Activated CD4-positive, alpha-beta T cell treated with anti-CD3 and anti-CD28 coated beads for 36 hours (primary cell): ENCODE measurements at places on chromosomes 12 and 14. TPM values are rescaled to one million over a fixed set of nuclear protein-coding genes. Genes with fewer than 3 reads are reported as not detected.

- DNase-seq, result no peak
These were observed 44.7 kb upstream of the CEP83 start for GRCh38 chr12:94504386-94504785.

- DNase-seq, result peak; percentile 77
These were observed 187.7 kb downstream of the GALC start for GRCh38 chr14:87805315-87805723.

- peak; percentile 92 for DNase-seq
These were observed at the start of gene LRP10 for GRCh38 chr14:22871224-22872032. TSS of gene LRP10 (plus strand) at chr14:22871740. CDS start at chr14:22872304, 564 bp downstream.

DNA sequence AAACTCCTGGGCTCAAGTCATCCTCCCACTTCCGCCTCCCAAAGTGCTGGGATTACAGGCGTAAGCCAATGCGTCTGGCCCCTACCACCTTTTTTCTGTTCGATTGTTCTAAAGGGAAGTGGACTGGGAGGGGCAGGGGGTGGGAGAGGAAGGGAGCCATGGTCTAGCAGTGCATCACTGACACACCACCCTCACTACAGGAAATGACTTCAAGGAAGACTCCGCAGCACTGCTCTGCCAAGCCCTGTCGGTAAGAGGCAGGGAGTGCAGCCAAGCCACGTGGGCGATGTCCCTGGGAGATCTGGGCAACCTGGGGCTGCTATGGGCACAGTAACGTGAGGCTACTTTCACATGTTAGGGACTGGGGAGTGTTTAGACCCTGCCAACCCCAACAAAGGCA, 18.0 kb downstream of the LRRC74A start:
- peak; percentile 84 for DNase-seq

DNA sequence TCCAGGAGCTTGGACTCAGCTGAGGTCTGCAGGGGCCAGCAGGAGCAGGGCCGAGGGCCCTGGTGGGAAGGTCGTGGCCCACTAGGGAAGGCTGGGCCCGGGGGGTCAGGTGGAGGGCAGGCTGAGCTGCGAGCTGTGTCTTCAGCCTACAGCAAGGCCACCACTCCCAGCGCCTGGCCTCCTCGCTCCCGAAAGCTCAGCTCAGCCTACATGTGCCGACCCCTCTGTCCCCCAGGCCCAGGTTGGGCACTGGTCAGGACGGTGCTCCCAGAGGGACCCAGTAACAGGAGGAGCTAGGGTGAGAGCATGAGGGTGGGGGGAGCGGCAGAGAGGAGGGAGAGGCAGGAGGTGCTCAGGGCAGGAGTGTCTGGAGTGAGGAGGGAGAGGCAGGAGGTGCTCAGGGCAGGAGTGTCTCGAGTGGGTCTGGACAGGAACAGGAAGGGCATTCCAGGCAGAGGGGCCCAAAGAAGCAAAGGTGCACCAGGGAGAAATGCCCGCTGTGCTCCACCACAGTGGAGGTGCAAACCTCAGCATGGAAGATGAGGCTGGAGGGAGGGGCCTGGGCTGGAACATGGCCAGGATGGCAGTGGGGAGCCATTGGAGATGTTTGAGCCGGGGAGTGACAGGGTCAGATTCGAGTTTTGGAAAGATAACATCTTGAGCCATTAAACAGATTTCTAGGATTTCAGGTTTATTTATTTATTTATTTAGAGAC, 29.1 kb upstream of the GPR132 start:
- DNase-seq, result no peak

The SOAT2 gene
- total RNA-seq, result 0.79 TPM

The MFAP5 gene
- total RNA-seq, result not detected

The SIX6 gene
- not detected for total RNA-seq
